ENCODE measurements at places on chromosomes 5 and 9.
A peak's percentile ranks its signal among the peaks of the same experiment; 100 is the strongest.

DNA sequence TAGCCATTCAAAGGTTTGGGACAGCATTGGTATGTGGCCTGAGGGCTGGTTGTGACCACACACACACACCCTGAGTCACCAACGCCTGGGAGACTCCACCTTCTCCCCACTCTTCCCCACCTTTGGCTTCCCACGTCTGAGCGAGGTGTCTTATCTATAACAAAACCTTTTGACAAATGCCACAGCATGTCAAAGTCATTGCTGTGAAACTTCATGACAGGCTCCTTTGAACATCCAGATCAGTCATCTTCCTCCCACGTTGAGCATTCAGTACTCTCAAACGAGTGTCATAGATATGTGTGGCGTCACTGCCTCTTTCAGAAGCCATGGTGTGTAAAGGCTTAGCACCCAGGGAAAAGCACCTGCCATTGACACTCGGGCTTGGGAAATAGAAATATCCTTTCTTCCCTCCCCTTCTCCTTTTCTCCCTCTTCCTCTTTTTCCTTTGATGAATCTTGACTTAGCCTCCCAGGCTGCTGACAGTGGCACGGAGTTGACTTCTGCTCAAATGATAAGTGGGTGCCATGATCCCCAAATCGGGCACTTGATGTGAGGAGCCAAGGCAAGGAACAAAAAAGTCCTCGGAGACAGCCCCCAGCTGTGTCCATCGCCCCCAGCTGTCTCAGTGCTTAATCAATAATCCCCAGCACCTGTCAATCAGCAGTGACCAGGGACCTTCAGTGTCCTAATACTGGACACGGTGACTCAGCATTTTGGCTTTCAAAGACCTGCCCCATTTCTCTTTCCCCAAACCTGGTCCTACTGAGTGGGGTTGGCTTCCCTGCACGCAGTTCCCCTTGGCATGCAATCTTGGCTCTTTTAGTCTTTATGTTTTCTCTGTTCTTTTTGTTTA, 114.8 kb downstream of the FGF18 start:
- DNase-seq, result no peak

DNA sequence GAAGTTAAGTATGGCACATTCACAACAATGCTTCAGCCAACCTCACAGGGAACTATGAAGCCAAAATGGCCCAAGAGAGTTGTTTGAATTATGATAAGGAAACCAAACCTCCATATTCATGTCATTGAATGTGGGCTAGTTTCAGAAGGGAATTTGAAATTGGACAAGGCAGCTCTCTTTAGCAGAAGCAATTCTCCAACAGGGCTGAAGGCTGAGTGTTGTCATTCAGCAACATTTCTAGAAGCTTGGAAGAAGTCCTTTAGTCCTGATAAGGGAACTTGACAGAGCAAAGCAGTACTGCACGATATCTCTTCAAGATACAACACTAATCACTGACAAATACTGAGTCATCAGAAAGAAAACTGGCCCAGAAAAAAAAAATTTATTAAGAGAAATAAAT, 115.4 kb downstream of the SLC25A46 start:
- no peak for DNase-seq

- no peak for DNase-seq
These were observed 123.5 kb downstream of the TARS1 start for GRCh38 chr5:33563983-33564908.

- DNase-seq, result no peak
These were observed 88.7 kb upstream of the ELL2 start for GRCh38 chr5:96050273-96050880.

- no peak for DNase-seq
These were observed 57.1 kb downstream of the SUB1 start for GRCh38 chr5:32642276-32643002.

DNA sequence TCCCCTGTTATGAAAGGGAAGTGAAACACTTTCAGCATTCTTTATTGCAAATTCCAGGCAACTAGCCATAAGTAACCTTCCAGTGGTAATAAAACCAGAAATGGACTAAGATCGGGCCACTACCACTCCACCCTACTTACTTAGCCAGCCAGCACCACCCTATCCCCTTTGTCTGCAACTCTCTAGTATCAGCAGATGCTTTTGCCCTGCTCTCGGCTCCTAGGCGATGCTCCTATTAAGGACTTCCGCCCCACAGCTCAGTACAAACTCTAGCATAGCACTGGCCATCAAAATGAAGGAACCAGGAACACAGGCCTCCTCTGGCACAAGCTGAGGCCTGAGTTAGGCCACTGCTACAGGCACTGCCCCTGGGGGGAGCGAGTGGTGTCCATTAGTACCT, 81.2 kb downstream of the GLDC start:
- DNase-seq, result no peak

GRCh38 chr9:132239999-132240840, 78.4 kb downstream of the NTNG2 start:
- DNase-seq, result no peak

DNA sequence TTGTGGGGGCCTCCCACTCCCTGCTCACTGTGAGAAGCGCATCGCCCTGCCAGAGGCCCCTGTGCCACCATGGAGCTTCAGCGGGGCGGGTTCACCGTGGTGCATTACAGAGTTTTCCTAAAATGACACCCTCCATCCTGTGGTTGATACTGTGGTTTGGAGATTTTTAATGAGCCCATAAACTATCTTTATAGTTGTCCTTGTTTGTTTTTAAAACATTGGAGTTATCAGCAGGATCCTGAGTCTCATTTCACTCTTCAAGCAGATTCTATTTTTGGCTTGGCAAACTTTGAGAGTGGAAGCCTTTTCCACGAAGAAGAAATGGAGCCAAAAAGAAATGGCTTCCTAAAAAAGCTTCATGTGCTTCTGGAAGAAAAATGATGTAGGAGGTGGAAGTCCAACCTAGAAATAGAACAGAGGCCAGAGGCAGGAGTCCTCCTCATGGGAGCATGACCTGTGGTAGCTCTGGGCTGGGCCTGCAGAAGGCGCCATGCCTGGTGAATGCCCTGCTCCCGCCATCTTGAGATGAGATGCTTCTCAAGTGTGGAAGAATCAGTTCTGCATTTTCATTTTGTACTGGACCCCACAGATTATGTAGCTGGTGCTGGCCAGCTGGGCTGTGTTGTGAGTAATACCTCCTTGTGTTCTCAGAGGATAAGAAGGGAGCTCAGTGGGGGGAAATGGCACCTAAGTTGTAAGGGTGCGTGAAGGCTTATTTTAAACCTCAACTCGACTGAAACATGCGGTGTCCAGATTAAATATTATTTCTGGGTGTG, 79.0 kb upstream of the RAI14 start:
- DNase-seq, result no peak

DNA sequence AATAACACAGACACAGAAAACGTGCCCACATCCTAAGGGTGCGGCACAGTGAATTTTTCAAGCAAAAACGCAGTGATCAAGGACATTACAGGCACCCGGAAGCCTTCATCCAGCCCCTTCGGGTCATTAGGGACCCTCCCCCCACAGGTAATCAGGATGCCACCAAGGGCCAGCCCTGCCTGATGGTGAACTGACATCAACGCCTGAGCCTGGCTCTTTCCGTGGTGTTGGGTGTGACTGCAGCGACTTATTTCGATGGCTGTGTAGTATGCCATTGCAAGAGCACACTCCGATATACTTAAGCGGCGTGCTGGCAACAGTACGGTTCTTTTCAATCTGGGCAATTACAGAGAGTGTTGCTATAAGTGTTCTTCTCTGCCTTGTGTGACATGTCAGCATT, 310.0 kb upstream of the IRX1 start:
- no peak for DNase-seq

DNA sequence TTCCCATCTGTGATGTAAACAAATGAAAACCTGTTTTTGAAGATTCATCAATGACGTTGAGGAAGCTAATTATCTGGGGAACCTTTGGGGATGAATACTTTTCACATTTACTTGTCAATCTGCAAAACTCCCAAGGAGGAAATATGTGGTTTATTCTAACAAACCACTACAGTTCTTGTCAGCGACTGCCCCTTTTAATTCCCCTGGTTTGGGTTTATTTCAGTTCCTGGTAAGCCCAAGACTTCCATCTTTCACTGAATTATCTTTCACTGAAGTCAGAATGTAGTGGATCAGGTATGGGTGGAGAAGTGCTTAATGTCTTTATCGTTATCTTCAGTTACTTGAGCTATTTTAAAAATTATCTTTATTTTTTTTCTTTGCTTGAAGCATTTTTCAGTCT, 40.2 kb downstream of the TLR4 start:
- DNase-seq, result no peak

DNA sequence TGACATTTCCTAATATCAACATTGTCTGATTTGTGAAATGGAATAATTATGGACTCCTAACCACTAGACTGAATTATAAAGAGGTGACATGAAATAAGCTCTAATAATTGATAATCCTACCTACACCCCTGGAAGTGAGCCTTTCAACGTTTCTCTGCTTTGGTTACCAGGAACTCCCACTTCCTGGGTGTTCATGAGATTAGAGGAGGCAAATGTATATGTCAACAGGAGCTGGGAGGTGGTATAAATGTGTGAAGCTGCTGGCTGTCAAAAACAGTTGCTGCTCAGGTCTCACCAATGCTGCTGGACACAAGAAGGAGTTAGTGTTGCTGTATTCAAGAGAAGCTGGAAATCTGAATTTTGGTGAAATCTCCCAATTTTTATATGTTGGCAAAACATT, 96.8 kb downstream of the CAMK4 start:
- DNase-seq, result no peak

- peak; percentile 76 for DNase-seq
These were observed 10.5 kb upstream of the IRF1 start for GRCh38 chr5:132500931-132501628.

GRCh38 chr9:120873512-120873911, 3.5 kb downstream of the PHF19 start:
- no peak for DNase-seq

DNA sequence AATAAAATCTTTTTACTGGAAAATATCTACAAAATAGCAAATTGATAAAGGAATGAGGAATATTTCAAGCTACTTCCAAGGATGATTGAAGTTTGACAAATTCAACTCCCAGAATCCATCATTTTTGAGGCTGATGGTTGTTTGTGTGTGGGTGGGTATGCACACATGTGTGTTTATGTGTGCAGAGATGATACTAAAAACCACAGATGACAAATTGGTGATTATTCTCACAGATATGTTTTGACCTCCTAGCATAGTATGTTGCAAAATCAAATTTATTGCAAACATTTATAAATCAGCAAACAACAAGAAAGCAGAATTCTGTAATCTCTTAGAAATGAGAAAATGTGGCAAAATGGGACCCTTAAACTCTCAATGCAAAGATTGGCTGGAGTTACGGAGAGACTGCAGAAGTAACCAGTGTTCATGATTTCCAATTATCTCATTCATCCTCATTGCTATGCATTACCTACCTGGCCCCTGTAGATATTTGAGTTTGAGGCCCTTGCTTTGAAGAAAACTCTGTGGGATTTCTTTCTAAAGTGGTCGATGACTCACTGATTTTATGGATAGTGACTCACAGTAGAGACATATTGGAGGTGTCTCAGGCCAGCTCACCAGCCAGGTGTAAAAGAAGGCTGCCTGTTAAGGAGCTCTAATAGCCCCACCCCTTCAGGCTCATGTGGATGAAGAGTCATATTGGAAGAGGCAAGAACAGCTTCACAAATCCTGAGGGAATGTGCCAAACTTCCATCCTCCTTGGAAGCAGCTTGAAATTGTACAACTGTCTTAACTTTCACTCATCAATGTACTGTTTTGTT, 44.6 kb upstream of the TMC1 start:
- DNase-seq, result no peak

- DNase-seq, result no peak
These were observed 821 bp downstream of the CTNNA1 start for GRCh38 chr5:138753794-138754698.

DNA sequence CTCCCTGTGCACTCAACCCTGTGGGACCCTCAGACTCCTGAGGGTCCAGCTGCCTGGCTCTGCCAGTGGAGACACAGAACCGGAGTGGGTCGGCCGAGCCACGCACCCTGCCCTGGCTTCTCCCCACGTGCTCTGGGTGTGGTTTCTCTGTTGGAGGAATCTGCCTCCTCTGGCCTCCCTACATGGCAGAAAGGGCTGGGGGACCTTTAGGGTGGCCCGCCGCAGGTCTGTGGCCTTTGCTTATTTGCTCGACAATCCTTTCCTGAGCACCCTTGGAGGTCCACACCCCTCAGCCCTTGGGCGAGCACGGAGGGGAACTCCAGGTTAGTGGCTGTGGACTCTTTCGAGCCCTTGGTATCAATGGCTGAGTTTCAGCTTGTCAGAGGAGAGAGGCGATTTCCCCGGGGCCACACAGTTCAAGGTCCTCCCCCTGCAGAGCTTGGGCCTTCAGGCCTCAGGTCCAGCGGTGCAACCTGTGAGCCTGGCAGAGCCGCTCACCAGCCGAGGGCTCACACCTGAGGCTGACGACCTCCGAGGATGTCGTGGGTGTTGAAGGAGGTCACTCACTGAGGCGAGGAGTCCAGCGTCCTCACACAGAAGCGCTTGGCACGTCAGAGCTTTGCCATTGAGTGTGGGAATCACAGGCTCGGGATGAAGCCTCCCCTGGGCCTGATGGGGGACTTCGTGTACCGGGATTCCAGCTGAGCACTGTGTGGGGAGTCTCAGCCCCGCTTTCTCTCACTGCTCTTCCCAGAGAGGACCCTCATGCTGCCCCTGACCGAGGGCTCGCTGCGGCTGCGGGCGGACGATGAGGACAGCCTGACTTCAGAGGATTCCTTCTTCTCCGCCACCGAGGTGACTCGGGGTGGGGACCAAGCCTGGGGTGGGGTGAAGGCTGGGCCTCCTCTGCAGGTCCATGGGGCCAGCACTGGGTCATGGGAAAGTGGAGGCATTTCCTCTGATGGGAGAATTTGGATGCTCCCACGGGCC, 20.8 kb upstream of the DOLPP1 start:
- no peak for DNase-seq

DNA sequence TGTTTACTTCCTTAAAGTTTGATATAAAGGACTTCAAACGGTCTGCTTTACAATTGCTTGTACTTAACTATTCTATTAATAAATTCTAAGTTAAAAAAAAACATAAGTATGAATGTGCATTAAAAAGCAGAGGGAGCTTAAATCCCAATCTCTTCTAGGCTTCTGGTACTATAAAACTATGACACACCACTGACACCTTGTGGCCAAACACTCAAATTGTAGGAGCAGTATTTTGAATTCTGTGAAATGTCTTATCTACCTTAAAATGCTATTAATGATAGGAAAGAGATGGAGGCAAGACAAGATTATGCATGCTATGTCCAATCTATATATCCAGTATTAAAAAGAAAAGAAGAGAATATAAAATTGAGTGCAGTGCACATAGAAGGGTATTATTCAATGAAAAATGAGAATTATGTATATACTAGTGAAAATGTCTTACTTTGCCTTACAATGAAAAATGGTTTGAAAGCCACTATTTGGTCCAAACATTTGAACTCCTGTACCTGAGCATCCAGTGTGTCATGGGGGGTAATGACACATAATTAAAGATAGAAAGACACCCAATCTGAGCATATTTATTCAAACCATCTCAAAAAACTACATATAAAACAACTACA, 87.6 kb downstream of the ERP44 start:
- no peak for DNase-seq

Measured in T-helper 1 cell (primary cell).